ENCODE measurements at places on chromosomes 3 and 15.

GRCh38 chr15:73391128-73391872 lies 22.5 kb upstream of the HCN4 start:
- no peak for DNase-seq

DNA sequence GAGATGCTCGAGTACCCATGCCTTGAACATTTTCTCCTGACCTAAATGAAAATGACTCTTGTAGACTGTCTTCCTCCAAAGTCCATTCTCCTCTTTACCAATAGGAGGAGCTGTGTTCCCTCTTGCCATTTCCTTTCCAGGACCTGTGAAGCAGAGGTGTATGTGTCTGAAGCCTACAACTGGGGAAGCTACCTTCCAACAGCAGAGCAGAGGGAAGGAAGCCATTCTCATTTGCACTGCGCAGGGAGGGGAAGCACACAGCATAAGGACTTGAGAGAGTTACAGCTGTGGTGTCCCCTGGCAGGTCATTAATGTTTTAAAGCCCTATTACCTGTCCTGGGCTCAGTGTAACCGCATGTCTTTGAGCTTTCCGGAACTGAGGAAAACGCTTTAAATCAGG lies 38.7 kb downstream of the HSPBAP1 start:
- DNase-seq: peak; percentile 34

DNA sequence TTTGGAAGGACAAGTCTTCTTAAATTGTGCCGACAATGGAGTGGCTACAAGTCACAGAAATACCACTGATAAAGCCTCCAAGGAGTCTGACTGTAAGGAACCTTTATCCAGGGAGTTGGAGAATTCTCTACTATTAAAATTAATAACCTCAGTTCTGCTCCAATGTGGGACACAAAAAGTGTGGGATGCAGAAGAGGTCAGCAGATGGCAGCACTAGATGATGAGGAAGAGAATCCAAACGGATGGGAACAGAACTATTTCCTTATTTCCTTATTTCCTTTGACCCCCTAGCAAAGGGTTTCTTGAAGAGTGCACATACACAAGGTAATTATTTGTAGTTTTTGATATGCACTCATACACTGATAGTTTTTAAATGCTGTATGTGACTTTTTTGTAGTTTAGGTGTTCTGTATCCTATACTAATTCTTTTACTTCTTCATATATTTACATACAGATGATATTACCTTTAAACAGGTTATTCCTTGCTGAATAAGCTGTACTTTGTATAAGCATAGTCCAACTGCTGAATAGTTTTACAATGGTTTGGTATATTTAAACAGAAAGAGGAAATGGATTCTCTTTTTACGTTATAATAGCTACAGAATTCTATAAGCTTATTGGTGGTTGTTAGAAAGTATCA lies 25.6 kb upstream of the NLGN1 start:
- DNase-seq: peak; percentile 8

DNA sequence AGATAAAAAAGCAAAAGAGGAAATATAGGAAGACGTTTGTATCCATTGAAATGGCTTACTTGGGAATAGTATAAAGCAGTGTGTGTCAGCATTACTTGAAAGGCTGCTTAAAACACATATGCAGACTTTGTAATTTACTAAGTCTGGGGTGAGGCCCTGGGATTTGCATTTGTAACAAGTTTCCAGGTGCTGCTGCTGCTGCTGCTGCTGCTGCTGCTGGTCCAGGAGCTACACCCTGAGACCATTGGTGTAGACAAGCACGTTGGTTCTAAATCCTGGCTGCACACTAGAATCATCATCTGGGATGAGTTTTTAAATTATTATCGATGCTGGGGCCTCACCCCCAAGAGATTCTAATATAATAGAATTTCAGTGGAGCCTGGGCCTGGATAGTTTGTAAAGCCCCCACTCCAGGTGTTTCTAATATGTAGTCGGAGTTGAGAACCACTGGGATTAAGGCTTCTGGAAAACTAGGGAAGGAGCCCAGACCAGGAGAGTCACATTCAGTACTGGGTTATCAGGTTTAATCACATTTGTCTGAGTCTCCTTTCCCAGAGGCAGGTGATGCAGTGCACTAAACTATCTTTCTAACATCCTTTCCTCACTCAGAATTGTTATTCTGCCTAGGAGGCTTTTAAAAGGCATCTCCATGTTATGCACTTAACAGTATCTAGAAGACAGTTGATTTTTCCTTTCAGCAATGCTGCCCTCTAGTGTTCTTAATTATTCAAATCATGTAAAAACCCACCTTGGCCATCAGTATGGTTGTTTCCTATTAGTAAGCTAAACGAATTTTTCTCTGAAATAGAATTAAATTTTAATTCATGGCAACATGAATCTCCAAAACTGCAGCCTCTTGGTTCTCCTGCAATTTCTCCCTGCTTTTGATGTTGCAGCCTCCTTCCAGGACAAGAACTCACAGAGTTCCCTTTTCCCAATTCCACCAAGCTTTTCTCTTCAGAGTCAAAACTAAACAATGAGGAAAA lies 45.4 kb downstream of the SSR3 start:
- peak; percentile 45 for DNase-seq

DNA sequence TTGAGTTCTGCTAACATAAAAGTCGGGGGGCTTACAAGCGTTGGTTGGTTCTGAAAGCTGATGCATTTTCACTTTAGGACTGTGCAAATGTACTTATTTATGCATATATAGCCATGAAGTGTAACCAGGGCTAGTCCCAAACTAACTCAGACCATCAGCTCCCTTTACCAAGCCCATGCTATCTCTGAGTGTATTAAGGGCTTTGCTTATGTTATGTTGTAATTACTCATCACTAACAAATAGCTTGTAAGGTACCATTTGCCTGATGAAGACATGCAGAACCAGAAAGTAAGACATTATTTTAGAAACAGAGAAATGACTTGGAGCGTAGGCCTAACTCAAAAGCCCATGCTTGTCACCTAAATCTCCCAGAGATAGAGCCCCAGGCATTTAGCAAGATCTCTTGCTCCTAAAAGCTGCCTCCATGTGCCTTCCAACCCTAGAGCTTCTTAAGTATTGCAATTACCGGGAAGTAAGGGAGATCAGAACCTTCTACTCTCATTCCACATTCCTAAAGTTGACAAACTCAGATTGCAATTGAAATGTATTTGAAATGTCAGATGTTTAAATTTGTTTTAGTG lies 362.9 kb upstream of the RBMS3 start:
- no peak for DNase-seq

- no peak for DNase-seq
Observed at GRCh38 chr3:123088387-123088786, 21.6 kb downstream of the PDIA5 start.

GRCh38 chr15:100968050-100968966 lies 49.2 kb downstream of the LRRK1 start:
- DNase-seq: peak; percentile 66

GRCh38 chr3:65347166-65347565 lies 659.4 kb upstream of the ADAMTS9 start:
- no peak for DNase-seq

- DNase-seq: no peak
Observed at GRCh38 chr3:172622156-172622555, 88.7 kb downstream of the NCEH1 start.

DNA sequence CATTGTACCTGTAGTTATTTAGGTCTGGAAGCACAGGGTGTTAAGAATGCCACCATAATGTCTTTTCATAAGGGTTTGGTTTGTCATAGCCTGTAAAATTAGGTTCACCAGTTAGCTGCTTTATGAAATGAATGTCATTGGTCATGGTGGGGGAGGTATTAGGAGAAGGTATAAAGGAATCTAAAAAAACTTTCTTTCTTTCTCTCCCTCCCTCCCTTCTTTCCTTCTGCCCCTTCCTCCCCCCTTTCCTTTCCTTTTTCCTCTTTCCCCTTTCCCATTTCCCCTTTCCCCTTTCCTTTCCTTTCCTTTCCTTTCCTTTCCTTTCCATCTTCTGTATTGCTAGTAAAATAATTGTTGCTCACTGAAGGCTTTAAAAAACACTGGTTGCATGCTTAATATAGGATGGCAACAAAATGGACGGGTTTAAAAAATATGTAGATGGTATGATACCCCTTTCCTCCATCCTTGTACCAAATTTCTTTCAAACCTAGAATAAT lies 9.6 kb downstream of the ATP2C1 start:
- no peak for DNase-seq

DNA sequence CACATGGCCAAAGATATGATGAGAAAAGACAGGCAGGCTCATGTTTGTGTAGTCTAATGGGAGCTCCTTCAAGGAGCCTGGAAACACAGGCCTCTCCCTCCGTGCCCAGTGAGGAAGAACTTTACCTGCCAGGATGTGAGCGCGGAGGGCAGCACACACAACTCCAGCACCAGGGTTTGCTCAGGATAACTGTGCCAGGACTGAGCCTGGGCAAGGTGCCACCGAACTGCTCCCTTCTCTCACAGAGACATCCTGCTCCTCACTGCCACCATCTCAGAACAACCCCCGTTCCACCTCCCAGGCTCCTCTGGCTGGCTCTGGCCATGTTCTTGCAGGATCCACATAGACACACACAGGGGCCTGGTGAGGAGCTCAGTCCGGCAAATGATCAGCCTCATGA lies 87.4 kb downstream of the NUP210 start:
- DNase-seq: no peak

DNA sequence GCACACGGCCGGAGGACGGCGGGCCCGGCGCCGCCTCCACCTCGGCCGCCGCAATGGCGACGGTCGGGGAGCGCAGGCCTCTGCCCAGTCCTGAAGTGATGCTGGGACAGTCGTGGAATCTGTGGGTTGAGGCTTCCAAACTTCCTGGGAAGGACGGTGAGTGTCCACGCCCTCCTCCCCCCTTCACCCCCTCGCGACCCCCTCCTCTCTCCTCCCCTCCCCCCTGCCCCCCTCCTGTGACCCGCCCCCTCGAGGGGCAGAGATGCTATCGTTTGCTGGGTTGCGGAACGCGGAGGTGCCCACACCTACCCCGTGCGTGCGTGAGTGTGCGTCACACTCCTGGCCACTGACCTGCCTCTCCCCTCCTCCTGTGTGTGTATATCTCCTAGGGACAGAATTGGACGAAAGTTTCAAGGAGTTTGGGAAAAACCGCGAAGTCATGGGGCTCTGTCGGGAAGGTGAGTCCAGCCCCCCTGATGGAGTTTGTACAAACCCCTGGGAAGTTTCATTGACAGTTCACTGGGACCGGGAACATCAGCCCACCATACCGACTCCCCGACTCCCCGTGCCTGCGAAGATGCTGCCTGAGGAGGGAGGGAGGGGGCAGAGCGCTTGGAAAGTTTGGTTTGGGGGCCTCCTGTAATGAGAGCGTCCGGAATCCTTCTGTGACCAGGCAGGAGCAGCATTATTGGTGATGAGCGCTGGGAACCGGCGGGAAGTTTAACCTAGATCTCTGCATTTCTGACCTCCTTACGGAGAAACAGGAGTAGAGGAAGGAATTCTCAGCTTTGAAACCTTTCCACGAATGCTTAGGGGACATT lies 795 bp upstream of the SCAANT1 start:
- peak; percentile 64 for DNase-seq

GRCh38 chr15:74937272-74937589 lies 642 bp downstream of the COX5A start:
- no peak for DNase-seq

DNA sequence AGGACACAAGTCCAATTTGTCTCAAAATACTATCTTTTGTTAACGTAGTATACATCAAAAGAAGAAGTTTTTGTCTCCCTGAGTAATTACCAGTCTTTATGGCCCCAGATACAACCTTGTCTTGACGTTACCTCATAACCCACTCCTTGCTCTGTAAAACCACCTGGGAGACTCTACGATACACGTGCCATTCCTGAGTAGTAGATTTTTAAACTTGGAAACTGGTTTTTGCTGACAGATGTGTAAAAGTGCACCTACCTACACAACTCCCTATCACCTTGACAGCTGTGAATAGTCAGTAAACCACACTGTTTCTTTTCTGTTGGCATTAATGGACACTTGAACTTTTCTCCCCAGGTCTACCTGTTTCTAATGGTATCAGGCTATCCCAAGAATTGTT lies 51.7 kb upstream of the RARB start:
- no peak for DNase-seq

DNA sequence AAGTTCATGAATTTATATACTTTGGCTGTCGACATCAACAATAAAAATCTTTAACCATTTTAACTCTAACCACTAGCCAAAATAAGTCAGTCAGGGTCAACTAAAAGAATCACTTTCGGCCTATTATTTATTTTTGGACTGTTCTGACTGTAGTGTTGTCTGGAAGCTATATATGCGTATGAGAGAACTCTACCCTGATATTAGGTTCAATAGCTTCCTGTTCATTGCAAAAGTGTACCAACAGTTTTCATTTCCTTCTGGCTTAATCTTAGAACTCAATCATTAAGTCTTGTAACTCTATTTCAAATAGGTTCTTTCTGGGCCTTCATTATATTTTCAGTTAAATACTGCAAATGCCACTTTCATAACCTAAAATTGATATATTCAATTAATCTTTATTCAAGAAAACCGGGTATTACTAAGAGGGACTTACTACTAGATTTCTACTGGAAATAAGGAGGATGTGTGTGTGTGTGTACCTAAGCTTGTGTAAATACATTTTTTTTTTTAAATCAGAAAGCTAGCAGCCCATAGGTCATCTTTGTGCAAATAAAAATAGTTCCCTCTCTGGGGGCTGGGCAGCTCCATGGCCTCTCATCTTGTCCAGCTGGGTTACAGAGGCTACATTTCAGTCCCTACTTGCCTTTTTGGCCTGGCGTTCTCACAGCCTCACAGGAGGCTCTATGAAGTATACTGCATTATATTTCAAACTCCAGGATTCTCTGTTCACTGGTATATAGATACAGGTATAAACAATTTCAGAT lies 5.8 kb downstream of the SERPINI2 start:
- DNase-seq: no peak

- DNase-seq: peak; percentile 21
Observed at GRCh38 chr3:48592519-48593087, 2.5 kb downstream of the COL7A1 start.

- DNase-seq: no peak
Observed at GRCh38 chr15:34252545-34252944, 27.7 kb downstream of the EMC4 start.

DNA sequence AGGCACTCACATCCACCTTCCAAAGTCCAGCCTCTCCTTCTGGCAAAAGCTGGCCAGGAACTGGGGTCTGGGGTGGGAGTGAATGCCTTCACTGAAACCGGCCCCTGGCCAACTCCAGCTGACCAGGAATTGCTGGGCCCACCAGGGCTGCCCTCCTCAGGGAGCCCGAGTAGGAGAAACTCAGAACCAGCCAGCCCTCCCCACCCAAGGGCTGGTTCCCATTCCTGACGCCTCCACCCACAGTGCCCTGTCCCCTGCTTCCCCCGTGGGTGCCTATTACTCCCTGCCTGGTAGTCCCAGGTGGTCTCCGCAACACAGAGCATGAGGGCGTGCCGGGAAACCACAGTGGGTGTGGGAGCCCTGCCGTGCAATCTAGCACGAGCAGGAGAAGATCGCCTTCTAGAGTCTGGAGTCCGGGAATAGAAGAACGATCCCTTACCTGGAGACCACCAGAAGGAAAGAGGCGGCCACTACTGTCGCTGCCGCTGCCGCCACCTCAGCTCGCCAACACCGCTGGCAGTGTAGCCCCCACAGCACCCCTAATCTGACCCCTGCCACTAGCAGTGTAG lies 178.8 kb downstream of the POTEB3 start:
- DNase-seq: no peak

- DNase-seq: no peak
Observed at GRCh38 chr3:69871251-69871650, 128.3 kb upstream of the SAMMSON start.

Measured in foreskin fibroblast (primary cell).